ENCODE measurements at places on chromosomes 13 and 19.

DNA sequence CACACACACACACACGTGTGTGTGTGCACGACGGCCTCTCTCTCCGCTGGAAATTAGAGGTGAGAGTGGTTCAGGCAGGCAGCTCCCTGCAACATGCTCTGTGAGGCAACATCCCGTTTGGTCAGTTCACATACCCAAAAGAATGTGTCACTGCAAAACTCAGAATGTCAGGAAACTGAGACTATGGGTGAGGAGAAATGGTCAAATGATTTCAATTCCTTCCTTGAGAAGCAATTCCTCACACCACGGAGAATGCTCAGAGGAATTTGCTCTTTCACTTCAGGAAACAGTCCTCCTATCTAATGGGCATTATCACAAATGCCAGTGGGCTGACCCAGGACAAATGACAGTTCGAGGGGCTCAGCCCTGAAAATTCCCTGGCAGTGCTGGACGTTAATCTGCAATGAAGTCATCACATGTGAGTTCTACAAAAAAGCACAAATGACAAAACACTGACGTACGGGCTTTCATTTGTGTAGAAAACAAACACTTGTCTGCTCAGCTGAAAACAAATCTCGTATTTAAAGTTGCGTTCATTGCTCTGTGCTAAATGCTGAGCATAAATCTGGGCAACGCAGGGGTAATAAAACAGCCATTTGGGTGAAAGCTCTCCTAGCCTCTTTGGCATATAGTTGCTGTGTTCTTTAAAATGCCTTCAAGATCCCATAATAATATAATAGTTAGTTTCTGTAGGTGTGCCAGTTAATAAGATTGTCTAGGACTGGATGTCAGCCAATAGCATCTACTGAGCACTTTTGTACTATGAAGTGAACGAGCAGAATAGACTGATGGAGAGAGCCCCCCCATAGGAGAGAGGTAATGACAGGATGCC is 18.6 kb upstream of the LATS2 start:
- DNase-seq: no peak

GRCh38 chr13:42525035-42525504 is 48.9 kb upstream of the TNFSF11 start:
- no peak for DNase-seq

DNA sequence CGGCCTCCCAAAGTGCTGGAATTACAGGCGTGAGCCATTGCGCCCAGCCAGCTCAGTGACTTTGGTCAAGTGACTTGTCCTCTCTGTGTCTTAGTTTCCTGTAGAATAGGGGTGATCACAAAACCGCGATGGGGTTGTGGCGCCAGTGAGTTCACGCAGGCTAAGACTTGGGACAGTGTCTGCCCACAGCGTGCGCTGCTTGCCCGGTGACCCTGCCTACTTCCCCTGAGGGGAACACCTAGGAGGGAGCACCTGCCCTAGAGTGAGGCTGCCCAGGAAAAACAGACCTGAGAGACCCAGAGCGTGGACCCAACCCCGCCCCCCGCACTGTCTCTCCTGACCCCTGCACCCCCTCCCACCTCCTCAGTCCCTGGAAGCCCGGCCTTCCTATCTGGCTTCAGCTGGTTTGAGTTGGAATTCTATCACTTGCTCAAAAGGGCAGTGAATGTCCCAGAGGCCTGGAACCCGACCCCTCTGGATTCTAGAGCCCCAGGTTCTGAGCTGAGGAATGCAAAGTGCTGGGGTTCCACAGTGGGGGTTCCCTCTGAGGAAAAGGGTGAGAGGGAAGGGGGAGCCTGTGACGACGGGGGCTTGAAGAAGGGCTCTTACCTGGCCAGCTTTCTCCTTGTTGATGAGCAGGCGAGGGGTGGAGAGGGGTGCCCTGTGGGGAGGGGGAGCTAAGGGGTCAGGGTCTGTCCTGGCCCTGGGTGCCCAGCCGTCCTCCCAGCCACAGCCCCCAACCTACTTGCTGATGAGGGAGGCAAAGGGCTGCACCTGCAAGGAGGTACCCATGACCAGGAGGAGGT is 2.2 kb upstream of the RINL start:
- DNase-seq: no peak

DNA sequence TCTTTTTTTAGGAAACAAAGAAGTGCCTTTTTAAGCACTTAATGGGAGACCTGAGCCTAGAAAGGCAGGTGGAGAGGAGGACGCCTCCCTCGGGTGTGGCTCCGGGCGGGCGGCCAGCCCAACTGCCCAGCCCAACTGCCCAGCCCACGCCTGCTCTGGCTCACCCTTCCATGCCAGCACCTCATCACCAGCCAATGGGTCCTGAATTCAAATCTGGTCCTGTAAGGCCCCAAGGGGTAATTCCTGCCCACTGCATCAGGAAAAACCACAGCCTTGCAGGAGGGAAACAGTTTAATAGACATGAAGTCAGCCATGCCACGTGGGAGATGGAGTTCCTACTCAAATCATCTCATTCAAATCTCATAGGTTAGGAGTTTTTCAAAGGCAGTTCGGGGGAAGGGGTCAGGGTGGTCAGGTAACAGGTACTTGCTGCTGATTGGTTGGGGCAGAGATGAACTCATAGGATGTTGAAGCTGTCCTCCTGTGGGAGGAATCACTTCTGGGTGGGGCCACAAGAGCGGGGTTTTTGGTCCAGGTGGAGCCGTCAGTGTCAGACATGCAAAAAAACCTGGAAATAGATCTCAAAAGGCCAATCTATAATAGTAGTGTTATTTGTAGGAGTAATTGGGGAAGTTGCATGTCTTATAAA is 64.9 kb downstream of the HSPH1 start:
- no peak for DNase-seq

GRCh38 chr13:96020931-96021330 is 32.3 kb downstream of the UGGT2 start:
- DNase-seq: no peak

DNA sequence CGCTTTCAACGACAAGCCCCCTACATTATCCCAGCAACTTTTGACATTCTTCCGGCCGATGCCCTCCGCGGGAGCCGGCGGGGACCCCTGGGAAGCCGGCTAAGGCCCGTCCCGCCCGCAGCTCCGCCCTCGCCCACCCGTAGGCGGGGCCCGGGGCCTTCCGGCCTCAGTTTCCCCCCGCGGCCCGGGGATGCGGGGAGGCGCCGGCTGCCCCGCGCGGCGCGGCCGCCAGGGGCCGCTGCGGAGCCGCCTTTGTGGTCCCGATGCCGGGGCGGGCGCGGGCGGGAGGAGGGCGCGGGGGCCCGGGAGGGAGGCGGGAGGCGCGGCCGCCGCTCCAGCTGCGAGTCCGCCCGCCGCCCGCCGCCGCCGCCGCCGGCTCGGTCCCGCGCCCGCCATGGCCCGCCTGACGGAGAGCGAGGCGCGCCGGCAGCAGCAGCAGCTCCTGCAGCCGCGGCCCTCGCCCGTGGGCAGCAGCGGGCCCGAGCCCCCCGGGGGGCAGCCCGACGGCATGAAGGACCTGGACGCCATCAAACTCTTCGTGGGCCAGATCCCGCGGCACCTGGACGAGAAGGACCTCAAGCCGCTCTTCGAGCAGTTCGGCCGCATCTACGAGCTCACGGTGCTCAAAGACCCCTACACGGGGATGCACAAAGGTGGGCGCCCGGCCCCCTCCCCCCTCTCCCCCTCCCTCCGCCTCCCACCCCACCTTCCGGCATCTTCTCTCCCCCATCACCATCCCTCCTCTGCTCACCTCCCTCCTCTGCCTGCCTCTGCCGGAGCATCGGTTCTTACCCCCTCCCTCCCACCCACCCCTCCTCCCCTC is at the start of gene CELF5:
TSS of gene CELF5 (plus strand) at position 316 of the 823 bp plus-strand sequence. CDS start at position 395, 79 bp downstream.
- DNase-seq: peak; percentile 27

- DNase-seq: no peak
Measured at GRCh38 chr13:101210774-101211173, 205.5 kb downstream of the NALCN start.

DNA sequence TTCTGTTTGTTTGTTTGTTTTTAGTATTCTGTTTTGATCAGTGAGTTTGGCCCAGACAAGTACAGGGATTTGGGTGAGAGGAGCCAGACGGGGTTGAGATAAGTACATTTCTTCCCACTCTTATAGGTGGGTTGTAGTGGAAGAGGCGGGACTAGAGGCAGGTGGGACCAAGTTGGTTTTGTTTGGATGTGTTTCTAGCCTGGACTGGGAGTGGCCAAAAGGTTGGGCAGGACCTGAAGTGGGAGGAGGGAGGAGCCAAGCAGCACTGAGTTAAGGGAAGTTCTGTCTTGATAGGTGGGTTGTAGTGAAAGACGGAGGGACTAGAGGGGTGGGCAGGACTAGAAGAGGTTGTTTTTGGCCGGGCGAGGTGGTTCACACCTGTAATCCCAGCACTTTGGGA is 9.0 kb downstream of the DNASE2 start:
- DNase-seq: peak; percentile 28

DNA sequence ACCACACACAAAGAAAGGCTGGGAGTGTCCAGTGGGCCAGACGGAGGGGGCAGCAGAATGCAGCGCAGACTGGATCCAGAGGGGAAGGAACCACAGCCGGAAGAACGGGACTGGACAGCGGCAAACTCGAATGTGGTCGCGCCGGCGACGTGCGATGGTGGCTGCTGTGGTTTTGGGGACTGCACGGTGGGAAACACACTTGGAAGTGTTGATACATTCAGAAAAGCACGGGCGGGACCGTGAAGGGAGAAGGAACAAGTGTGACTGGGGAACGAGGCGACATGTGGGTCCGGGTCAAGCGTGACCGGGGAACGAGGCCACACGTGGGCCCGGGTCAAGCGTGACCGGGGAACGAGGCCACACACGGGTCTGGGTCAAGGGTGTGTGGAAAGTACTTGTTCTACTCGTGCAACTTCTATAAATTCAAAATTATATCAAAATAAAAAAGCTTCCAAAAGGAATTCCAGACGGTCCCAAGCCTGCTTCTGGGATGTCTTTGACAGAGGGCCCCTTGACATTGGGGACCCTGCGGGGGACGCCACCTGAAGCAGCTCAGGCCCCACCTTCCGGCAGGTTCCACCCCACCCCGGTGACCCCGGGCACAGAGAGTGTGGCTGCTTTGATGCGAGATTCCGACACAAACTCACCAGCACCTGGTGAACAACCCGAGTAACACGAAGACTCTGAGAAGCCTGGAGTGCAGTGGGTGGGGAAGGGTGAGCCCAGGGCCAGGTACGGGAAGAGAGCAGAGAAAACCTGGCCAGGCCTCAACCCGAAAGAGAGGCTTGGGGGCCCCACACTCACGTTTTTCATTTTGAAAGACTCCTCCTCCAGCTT is 25.1 kb upstream of the C13orf46 start:
- DNase-seq: no peak

GRCh38 chr13:48904668-48905290 is 70.9 kb upstream of the FNDC3A start:
- DNase-seq: no peak

DNA sequence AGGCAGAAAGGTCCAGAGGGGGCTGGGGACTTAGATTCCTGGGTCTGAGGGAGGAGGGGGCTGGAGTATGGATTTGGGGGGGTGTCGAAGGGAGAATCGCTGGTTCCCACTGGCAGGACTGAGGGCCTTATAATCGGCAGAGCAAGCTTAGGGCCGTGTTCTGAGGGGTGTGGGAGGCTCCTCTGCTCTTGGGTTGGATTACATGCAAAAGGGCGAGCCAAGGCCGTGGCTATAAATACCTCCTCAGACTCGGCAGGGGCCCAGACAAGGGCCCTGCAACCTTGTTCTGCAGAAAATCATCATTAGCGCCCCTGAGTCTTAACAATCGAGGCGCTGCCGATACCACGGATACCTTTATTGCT is 707 bp upstream of the MAMSTR start:
- DNase-seq: no peak
